ENCODE measurements at places on chromosomes 7 and 10.

DNA sequence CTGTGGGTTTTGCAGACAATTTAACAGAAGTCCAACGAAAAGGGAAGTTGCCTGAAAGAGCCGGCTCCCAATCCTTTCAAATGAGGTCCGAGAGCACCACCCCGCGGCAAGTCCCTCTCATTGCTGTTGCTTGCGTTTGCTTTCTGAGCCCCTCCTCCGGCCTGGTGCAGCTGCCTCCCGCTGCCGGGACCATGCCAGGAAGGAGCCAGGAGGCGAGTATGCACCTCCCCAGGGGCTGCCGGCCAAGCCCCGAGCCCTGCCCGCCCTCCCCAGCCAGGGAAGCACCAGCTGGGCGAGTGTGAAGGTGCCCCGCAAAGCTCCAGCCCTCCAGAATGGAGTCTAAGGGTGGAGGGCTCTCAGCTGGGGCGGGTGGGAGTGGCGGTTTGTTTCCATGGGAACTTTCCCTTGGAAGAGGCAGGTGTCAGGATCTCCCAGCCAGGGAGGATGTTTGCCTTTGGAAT is 25.8 kb upstream of the PPP2R2D start:
- DNase-seq: peak; percentile 82

DNA sequence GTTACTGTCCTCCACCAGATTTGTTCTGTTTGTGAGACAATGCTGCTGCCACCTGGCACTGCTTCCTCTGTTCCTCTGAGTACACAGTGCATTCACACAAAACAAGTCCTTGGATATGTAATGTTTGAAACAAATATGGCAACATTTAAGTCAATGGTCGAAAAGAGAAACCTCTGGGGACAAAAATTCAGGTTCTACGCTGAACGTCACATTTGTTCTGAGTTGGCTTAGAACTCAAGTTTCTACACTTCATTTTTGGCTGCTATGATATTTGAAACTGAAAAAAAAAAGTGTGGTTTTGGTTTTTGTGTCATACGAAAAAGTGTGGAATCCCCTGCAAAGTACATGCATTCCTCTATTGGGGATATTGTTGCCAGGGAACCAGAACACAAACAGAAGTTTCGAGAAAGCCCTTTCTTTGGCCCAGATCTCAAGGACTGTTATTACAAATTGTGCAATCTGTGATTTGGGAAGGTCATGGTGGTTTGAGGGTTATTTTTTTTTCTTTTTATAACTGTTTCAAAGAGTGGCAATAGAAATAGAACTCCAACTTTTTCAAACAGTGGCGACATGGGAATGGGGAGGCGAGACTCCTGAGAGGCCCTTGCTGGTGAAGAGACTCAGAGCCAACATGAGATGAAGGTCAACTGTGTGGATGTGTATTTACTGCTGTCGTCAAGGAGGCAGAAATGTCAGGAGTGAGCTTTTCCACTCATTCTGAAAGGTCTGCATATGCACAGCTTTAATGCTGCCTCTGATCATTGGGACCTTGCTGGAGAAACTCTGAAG is 127.5 kb downstream of the CUBN start:
- DNase-seq: no peak

GRCh38 chr7:47284691-47285635 is 296.9 kb downstream of the TNS3 start:
- DNase-seq: no peak

GRCh38 chr10:67618116-67618515 is 77.9 kb downstream of the CTNNA3 start:
- no peak for DNase-seq

- peak; percentile 67 for DNase-seq
Observed at GRCh38 chr7:151381348-151382078, 28.3 kb downstream of the WDR86 start.
